RPMI7951 (cell line): ENCODE measurements at places on chromosomes 11 and 22.

DNA sequence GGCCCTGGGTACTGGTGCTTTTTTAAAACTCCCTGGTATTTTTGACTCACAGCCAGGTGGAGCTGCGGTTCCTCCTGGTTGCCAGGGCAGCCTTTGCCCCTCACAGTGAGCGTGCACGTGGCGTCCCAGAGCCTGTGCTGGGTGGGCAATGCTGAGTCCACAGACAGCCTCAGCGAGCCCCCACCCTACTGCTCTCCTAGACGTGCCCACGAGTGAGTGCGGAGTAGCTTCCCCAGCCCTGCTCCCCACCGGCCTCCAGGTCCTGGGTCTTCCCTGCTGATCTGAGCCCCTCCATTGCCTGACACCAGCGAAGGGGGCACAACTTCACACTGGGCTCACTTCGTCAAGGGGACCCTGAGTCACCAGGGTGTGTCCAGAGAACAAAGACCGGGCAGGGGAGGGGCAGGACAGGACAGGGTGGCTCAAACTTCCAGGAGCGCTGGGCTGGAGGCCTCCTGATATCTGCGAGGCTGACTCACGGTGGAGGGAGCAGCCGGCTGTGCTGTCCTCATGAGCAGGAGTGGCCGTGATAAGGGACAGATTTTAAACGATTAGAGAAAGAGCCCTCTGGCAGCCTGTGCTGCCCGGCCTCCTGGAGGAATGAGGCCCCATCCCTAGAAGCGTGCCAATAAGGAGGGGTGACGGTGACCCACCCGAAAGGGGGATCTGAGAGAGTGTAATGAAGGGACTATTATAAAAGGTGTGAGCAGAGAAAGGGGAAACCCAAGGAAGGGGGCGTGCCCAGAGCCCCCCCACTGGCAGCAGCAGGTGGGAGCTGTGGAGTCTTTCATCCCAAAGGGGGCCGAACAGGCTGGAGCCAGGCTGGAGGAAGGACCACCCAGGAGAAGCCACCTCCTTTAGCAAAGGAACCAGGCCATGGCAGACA, 129.3 kb upstream of the FGF3 start:
- peak; percentile 88 for DNase-seq

DNA sequence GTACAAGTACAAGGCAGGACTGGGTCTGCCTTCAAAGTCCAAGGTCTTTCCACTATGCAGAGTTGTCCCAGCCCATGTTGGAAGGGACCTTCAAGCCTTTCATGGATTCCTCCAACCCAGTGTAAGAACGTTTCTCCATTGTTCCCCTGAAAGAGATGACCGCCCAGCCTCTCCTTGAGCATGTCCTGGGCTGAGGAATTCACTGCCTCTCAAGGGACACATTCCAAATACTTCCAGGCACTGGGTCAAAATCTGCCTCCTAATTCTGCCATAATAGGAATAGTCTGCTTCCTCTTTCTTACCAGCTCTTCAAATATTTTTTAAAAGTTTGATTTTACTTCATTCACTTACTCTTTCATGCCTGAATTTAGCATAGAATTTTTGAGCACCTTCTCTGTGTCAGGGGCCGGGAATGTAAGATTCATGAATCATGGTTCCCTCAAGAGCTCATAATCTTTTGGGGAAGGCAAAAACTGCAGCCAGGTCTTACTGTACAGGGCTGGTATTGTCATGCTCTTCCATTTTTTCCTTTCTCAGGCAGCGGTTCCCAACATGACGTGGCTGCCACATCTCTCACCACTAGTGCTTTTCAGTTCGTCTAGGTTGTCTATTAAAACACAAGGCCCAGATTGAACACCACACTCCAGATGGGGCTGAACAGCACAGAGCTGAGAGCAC, 143.3 kb upstream of the TBCEL start:
- DNase-seq = no peak

DNA sequence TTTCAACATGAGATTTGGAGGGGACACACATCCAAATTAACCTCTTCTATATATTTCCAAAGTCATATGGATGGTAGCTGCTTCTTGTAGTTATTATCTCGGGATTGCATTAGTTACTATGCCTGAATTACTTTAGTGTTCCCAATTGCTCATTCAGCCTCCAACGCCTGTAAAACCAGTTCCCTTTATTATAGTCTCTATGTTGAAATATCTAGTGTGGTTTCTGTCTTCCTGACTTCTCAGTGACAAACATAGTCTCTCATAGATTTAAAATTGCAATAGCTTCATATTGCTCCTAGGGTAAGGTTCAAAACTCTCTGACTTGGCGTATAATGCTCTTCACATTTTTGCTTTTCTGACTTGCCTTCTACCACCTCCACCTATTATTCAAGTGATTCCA, 366.4 kb downstream of the CASP12 start:
- no peak for DNase-seq

DNA sequence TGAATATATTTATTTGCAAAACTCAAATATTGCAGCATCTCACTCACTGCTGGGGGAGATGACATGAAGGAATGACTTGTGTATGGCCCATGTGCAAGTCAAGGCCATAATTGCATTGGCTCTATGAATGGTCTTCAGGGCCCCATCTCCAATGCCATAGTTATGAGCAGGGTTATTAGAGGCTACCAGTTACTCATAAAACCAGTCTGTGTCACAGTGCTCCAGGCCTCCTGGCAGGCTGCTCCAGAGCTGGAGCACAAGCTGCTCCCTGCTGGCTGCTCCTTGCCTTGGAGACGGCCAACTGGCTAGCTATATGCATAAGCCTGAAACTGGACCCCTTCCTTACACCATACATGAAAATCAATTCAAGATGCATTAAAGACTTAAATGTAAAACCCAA, 145.7 kb downstream of the TRPC6 start:
- DNase-seq = no peak

- no peak for DNase-seq
These were observed 94.9 kb downstream of the APOL5 start for GRCh38 chr22:35812600-35812999.

DNA sequence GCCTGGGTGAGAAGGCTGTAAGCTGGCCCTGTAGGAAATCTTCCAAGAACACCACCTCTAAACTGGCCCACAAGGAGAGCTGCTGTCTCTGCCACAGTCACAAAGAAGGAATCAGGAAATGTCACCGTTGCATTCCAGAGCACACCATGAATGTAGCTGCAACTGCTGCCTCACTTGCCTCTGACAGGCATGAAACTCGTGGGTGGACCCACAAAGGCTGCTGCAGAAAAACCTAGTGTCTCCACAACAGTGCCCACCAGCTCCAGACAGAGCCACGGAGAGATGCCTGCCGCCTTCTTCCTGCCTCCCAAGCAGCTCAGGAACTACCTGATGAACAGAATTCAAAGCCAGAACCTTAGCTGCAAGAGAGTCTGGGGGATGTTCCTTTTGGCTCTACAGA, 10.5 kb downstream of the DNAJB13 start:
- DNase-seq = no peak

DNA sequence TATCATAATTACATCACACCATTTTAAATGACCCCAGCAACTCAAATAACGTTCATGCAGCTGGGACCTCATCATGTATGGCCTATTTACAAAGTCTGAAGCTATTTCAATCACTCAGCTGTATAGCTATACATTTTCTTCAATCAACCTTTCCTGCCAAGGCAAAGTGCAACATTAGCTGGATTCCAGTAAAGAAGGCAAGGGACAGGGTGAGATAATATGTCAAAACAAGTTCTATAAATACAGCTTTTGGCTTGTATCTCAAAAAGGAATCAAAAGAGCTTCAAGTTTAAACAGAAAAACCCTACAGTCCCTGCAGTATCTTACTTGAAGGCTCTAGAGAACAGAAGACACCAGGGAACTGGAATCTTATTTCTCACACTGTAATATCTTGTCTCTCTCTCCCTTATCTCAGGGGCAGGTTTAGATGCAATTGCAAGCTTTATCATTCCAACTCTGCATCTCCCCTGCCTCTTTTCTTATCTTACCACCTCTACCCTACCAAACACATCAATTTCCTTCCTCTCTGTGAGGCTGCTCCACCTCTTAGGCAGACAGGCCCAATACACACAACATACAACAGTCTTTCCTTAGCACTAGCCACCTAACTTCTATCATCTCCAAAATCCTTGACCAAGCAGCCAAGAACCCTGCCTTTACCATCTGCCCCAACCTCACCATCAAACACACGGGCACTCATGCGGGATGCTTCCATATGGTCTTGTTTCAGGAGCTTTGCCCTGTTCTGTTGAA, 34.5 kb downstream of the CELF1 start:
- DNase-seq = no peak

DNA sequence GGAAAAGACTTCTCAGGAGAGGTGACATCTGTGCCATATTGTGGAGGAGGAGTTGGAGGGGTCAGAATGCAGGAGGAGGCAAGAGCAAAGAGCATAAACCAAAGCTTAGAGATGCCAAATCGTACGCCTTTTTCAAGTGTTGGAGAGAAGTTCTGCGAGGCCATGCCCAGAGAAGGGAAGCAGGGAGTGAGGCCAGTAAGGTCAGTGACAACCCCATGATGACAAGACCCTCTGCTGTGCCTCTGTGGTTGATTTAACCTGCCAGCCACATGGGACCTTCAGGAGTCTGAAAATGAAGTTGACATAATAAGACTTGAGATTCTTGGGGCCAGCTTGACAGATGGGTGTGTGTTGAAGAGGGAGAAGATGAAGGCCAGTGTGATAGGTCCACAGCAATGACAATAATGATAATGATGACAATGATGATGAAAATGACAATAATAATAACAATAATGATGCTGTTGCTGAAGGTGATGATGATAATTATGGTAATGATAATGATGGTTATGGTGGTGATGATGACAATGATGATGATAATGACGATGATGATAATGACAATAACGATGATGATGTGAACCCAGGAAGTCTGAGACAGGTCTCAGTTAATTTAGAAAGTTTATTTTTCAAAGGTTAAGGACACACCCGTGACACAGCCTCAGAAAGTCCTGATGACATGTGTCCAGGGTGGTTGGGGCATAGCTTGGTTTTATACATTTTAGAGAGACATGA, 152.6 kb upstream of the B3GAT1 start:
- no peak for DNase-seq

- DNase-seq = peak; percentile 43
These were observed 28.1 kb downstream of the IGSF9B start for GRCh38 chr11:133928628-133929059.

GRCh38 chr22:45683680-45684079, 12.0 kb downstream of the ATXN10 start:
- DNase-seq = no peak

DNA sequence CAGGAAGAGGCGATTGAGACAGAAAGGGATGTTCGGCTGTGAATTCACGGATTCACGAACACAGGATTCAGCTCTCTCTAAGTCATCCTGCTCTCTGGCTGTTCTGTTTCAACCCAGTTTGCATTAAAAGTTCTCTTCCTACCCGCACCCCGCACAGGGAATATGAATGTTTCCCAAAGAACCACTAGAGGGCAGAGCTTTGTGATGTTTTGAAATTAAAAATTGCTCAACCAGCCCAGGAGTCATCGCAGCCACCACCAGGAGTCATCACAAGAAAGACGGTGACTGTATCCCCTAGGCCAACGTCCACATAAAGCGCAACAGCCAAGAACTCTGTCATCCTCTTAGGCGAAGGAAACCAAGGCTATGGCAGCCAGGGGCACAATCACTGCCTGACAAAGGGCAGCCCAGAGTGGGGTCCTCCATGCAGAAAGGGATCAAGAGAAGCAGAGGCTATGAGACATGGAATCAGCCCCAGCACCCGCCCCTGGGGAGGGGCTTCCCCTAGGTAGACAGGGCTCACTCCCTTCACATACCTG, 122.4 kb downstream of the WT1 start:
- peak; percentile 77 for DNase-seq

DNA sequence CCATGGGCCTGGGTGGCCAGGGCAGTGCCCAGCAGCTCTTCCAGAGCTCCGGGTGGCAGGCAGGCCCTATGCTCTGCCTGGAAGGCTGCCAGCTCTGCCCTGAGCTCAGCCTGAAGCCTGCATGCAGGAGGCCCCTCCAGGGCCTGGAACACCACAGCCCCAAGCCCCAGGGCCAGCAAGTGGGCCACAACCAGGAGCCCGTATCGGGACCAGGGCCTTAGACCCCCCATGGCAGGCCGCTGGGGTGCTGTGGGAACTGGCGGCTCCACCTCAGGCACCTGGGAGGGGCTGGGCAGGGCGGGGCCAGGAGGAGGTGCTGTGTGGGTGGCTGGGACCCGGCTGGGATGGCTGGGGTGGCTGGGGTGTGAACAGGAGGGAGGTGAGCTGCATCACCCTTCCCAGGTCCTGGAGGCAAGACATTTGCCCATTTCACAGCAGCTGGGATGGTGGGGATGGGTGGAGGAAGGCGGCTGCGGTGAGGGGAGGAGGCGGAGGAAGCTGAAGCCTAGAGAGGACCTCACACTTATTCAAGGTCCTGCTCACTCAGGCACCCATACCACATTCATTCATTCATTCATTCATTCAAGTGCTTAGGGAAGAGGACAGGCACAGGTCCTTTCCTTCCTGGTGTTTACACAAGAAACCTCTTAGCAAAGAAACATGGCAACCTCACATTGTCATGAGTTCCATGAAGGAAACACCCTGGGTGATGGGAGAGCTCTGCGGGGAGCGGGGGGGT, at the start of gene KCNK7:
Gene KCNK7 (minus strand): TSS at position 258 of the 739 bp plus-strand sequence. CDS start 28 bp downstream, at position 230.
- no peak for DNase-seq

DNA sequence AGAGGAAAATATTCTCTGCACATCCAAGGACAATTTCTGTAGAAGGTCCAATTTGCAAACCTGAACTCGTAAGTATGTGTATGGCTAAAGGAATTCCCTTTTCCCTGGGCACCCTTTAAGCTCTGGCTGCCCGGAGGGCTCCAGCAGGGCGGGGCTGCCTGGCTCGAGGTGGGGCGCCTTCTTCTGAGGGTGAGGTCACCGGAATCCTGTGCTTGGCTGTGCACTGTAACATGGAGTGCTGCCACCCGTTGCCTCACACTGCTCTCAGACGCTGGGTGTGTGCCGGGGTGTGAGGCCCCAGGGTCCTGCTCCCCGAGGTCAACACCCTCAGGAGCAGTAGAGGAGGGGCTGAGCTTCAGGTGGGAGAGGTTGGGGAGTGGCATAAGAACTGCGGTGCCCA, 61.5 kb downstream of the SYN3 start:
- peak; percentile 43 for DNase-seq

- no peak for DNase-seq
These were observed 1568.5 kb downstream of the FAM181B start for GRCh38 chr11:81165164-81165563.

DNA sequence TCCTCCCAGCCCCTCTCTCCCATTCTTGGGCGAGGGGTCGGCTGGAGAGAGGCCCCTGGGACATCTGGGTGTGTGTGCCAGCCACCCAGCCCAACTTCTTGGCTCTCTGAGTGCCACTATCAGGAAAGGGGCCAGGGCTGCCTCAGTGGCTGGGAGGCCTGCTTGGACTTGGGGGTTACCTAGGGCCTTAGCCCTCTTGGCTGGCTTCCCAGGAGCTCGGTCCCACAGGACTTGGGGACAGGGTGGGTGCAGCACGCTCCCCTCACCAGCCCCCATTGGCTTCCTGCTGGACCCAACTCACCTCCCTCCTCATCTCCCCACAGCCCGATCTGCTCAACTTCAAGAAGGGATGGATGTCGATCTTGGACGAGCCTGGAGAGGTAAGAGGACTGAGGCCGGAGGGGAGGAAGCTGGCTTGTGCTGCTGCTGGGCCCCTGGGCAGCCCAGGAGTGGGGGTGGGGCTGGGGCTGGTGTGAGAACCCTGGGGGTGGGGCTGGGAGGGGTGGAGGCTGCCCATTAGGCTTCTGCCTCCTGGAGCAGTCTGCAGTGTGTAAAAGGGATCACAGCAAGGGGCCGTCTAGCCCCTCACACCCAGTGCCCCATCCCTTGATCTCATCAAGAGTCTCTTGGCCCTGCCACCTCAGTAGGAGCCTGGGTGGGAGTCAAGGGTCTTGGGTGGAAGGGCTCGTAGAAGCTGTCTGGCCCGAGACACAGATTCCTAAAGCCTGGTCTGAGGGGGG, 54.8 kb downstream of the TRIOBP start:
- peak; percentile 66 for DNase-seq

GRCh38 chr22:39396797-39397195, 2.8 kb upstream of the TAB1 start:
- DNase-seq = no peak
